Hepatocyte (in vitro differentiated cells): ENCODE measurements at places on chromosomes 6 and 20. TPM values are rescaled to one million over a fixed set of nuclear protein-coding genes. Genes with fewer than 3 reads are reported as not detected.

Gene PNLDC1
- total RNA-seq = not detected in 2 replicates

Gene WFDC12
- total RNA-seq = not detected in 2 replicates

DNA sequence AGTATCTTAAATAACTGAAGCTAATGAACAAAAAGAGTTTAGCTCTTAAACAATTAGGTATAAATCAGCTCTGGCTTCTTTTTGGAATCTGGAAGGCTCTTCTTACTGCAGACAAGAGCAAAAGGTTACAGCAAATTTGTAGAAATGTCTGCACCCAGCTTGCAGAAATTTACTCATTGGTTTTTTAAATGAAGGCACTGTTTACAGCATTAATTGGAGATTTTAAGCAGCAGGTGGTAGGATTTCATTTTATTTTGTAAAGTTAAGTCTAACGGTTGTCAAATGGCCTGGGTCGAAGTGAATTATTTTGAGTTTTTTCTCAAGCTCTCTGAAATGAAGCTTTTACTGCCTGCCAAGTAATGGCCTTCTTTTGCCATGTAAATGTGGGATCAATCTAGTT lies 102.1 kb downstream of the NRSN1 start:
- DNase-seq = no peak

GRCh38 chr6:32415521-32416019 lies 8.6 kb upstream of the BTNL2 start:
- peak; percentile 84 for DNase-seq

Gene BRD2
- 132 and 133 TPM in 2 replicates for total RNA-seq
